ENCODE measurements at places on chromosomes 11 and 22. TPM values are rescaled to one million over a fixed set of nuclear protein-coding genes. Genes with fewer than 3 reads are reported as not detected.
A peak's percentile ranks its signal among the peaks of the same experiment; 100 is the strongest.

DNA sequence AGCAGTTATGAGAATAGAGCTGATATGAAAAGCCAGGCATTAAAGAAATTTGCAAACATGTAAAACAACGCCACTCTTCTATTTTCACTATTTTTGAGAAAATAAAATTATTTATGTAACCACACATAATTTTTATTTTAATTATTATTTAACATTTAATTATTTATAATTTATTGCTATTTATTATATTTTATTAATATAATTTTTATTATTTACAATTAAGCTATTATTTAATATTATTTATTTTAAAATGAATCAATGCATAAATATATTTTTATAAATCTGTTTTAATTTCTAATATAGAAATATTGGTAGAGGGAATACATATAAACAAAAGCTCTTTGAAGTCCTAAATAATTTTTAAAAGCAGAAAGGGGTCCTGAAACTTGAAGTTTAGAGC lies 36.7 kb downstream of the KIF18A start:
- H3K36me3 ChIP-seq, result peaks cover 11% of the 10 kb centered on the region
- DNase-seq, result no peak
- no peak overlapping the region for H3K4me3 ChIP-seq
- H3K4me1 ChIP-seq, result no peaks in the 10 kb centered on the region

GRCh38 chr11:42552786-42553185 lies 759.0 kb upstream of the API5 start:
- H3K4me3 ChIP-seq, result no peak overlapping the region
- no peak for DNase-seq
- no peak overlapping the region for H3K27ac ChIP-seq
- H3K4me1 ChIP-seq, result no peaks in the 10 kb centered on the region
- H3K27me3 ChIP-seq, result no peaks in the 10 kb centered on the region

GRCh38 chr11:77093056-77093891 lies 9.4 kb upstream of the OMP start:
- no peak for DNase-seq
- H3K27ac ChIP-seq, result no peak overlapping the region
- no peaks in the 10 kb centered on the region for H3K27me3 ChIP-seq
- no peak overlapping the region for H3K4me3 ChIP-seq
- H3K4me1 ChIP-seq, result peaks cover 32% of the 10 kb centered on the region
- no peaks in the 10 kb centered on the region for H3K36me3 ChIP-seq

DNA sequence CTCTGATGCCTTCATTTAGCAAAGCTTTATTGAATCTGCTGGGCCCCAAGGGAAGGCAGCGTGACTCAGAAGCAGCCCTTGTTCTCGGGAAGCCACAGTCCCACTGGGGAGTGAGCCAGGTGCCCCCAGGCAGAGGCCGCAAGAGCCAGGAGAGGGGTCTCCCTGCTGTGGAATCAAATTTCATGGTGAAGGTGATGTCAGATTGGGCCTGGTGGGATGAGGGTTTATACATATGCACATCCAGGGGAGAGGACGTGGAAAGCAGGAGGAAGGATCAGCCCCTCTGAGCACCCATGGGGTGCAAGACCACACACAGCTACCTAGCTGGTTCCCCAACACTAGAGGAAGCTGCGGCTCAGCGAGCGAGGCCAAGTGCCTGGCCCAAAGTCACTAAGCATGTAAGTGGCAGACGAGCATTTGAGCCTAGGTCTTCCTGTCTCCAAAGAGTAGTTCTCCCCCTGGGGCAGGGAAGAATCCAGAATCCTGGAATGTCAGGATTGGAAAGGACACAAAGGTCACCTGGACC lies 2.0 kb downstream of the SYNGR1 start:
- H3K4me1 ChIP-seq, result peaks cover 3% of the 10 kb centered on the region
- H3K27ac ChIP-seq, result no peak overlapping the region
- no peaks in the 10 kb centered on the region for H3K36me3 ChIP-seq
- DNase-seq, result no peak

GRCh38 chr22:48309115-48309705 lies 1518.5 kb downstream of the BRD1 start:
- peaks cover 78% of the 10 kb centered on the region for H3K27me3 ChIP-seq
- DNase-seq, result no peak
- no peaks in the 10 kb centered on the region for H3K36me3 ChIP-seq
- H3K27ac ChIP-seq, result no peak overlapping the region

DNA sequence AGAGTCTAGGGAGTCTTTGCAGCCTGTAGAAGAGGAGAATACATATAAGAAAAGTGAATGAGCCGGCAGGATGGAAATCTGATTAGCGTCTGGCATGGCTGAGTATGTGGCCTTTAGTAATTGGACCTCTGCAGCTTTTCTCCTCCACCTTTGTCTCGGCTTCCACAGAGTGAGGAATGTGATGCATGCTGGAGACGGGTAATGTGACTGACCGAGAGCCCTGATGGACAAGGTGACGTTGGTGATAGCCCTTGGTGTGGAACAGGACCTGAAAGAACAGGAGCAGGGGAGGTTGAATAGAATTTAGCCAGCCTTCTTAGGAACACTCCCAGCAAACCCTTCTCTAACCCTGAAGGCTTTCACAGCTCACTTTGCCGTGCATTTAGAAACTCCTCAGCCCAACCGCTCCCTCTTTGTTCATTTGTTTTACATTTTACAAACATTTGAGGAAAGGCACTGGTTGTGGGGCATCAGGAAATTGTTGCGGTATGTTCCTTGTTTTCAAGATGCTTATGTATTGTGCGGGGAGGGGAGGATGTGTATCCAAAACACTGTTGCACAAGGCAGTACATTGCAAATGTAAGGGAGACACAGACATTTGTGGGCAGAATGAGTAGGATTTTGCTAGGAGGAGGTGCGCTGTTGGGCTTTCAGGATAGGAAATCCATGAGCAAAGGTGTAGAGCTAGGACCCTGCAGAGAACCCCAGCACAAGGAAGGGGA lies 6.9 kb downstream of the GTPBP1 start:
- no peak overlapping the region for H3K27ac ChIP-seq
- no peak overlapping the region for H3K4me3 ChIP-seq
- peaks cover 39% of the 10 kb centered on the region for H3K4me1 ChIP-seq
- no peak for DNase-seq
- no peaks in the 10 kb centered on the region for H3K27me3 ChIP-seq

GRCh38 chr11:107482234-107482633 lies 24.6 kb upstream of the CWF19L2 start:
- no peak for DNase-seq
- no peaks in the 10 kb centered on the region for H3K4me1 ChIP-seq
- no peak overlapping the region for H3K27ac ChIP-seq
- no peaks in the 10 kb centered on the region for H3K36me3 ChIP-seq
- H3K4me3 ChIP-seq, result no peak overlapping the region

- no peaks in the 10 kb centered on the region for H3K36me3 ChIP-seq
- peak overlapping the region; percentile 95 for H3K27ac ChIP-seq
- peaks cover 42% of the 10 kb centered on the region for H3K4me1 ChIP-seq
- H3K27me3 ChIP-seq, result no peaks in the 10 kb centered on the region
- DNase-seq, result peak; percentile 66
These were observed 6.4 kb upstream of the ARFGAP3 start for GRCh38 chr22:42863349-42863961.

- no peak overlapping the region for H3K27ac ChIP-seq
- H3K4me1 ChIP-seq, result no peaks in the 10 kb centered on the region
- no peak overlapping the region for H3K4me3 ChIP-seq
- H3K27me3 ChIP-seq, result no peaks in the 10 kb centered on the region
- no peaks in the 10 kb centered on the region for H3K36me3 ChIP-seq
These were observed 121.5 kb downstream of the CCDC34 start for GRCh38 chr11:27241311-27242122.

Gene CCDC81
- 1.1 TPM for total RNA-seq

Gene GUCY1A2
- not detected for total RNA-seq

Gene DENND6B
- 12.1 TPM for total RNA-seq
